Pericardium fibroblast (primary cell): ENCODE measurements at places on chromosomes 7 and 10. TPM values are rescaled to one million over a fixed set of nuclear protein-coding genes. Genes with fewer than 3 reads are reported as not detected.

The VSIR gene
- total RNA-seq, result 28.3 and 82.9 TPM in 2 replicates

The KEL gene
- total RNA-seq, result not detected in 2 replicates

The RASSF4 gene
- total RNA-seq, result 4.0 and 10.5 TPM in 2 replicates

The CCZ1 gene
- 60.1 and 63.3 TPM in 2 replicates for total RNA-seq

The ADRA2A gene
- under 0.01 and 3.7 TPM in 2 replicates for total RNA-seq

The CPA1 gene
- total RNA-seq, result 0.70 and 0.94 TPM in 2 replicates

The CNNM1 gene
- 0.09 and 2.2 TPM in 2 replicates for total RNA-seq

The EMX2 gene
- total RNA-seq, result 0.12 and 8.5 TPM in 2 replicates

The HMX2 gene
- not detected in 2 replicates for total RNA-seq

The TSPAN15 gene
- 0.82 and 4.0 TPM in 2 replicates for total RNA-seq

The SORCS3 gene
- not detected in 2 replicates for total RNA-seq

The GARIN1A gene
- total RNA-seq, result 0.23 and 0.51 TPM in 2 replicates

The HACD1 gene
- total RNA-seq, result 14.8 and 27.5 TPM in 2 replicates

The ZNF804B gene
- not detected in 2 replicates for total RNA-seq

The TPST1 gene
- total RNA-seq, result 35.7 and 39.0 TPM in 2 replicates

The NKX6-2 gene
- total RNA-seq, result not detected in 2 replicates
